Natural killer cell treated with Interleukin-12 subunit alpha and Interleukin-12 subunit beta and Interleukin-15 and Interleukin-18, amount 100 ng/mL, for 72 hours (primary cell): ENCODE measurements at places on chromosomes 5 and 9. TPM values are rescaled to one million over a fixed set of nuclear protein-coding genes. Genes with fewer than 3 reads are reported as not detected.

DNA sequence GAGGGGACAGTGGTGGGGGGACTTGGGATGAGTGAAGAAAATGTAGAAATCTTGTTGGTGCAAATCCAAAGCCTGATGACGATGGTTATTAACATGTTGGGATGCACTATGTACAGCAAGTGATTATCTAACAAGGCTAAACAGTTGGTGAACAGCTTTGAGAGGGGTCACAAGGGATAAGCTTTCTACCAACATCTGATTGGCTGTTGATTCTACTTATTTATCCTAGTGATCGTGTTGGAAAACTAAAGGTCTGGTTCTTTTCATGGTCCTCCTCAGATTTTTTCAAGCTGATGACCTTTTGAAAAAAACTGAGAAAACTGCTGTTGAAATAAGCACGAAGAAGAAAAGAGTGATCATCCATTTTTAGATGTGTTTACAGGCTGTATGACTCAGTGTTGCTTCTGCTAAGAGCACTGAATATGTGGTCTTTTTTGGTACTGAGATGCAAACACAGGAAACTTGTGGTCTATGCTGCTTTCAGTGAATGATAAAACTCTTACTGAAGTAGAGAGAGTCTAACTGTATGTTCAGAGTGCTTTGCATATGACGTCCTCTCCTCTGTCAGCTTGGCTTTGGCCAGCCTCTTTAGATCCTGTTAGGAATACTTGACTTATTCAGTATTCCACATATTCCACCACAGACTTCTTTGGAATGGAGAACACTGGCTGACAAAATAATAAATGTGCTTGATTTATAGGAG is 174.8 kb downstream of the SLF1 start:
- peak; percentile 68 for DNase-seq

DNA sequence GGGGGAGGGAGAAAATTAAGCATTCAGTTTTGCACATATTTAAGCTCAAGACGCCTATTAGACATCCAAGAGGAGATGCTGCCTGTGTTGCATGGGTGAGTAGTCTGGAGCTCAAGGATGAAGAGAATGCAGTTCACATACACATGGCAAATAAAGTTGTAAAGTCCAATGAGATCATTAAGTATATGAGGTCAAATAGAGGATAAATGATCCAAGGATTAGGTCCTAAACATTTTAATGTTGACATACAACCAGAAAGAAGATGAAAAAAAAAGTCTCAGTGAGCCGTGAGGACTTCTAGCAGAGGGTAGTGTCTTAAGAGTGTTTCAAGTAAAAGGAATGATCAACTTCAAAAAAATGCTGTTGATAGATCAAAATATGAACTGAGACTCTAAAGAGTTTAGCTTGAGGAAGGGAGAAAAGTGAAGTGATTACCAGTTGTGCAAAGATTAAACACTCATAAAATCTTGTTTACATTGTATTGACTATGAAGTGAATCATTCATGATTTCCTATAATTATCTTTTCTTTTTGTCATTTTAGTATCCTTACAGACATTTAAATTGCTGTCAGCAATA is 251.8 kb downstream of the ZNF608 start:
- DNase-seq, result no peak

DNA sequence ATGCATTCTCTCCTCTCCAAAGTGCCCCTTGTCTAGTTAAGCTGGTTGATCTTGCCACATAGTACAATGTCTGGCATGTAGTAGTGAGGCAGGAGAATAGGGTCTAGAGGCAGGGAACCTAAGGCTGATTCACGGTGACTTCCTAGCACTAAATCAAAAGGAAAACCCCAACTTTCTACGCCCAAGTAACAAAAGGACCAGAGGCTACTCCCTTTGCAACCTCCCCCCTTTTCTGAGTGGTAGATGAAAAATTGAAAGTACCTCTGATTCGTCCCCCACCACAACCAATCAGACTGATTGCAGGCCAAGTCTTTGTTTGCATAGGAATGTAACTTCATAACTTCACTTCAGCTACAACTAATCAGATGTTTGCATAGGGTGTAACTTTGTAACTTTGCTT is 278.8 kb downstream of the PSAT1 start:
- no peak for DNase-seq

Gene POU5F2
- 4.9 TPM for total RNA-seq

GRCh38 chr5:151155775-151156506 is 1.6 kb downstream of the ANXA6 start:
- peak; percentile 69 for DNase-seq

DNA sequence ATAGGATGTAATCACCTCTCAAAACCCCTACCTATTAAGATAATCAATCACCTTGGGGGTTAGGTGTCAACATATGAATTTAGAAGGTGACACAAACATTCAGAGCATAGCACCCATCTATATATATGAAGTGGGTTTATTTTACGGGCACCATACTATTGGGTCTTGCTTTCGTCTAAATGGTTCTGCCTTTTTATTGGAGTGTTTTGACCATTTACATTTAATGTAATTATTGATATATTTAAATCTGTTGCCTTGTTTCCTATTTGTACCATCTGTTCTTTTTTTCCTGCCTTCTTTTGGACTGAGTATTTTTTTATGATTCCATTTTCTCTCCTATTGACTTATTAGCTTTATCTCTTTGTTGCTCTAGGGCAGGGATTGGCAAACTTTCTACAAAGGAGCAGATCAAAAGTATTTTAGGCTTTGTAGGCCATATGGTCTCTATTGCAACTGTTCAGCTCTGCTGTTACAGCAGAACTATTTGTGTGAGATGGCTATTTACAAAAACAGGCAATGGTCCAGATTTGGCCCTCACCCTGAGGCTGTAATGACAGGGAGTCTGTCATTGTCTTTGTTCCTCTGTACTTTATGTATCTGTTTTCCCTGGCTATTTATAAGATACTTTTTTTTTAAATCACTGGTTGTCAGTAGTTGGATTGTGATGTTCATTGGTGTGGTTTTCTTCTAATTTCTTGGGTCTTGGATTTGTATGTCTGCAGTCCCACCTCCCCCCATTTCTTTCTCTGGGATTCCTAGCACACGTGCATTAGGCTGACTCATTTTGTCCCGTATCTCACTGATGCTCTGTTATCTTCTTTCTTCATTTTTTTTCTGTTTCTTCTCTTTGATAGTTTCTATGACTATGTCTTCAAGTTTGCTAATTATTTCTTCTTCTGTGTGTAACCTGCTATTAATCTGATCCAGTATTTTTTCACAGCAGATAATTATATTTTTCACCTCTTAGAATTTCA is 127.1 kb downstream of the DAB2IP start:
- no peak for DNase-seq

Gene FAT2
- total RNA-seq, result not detected

DNA sequence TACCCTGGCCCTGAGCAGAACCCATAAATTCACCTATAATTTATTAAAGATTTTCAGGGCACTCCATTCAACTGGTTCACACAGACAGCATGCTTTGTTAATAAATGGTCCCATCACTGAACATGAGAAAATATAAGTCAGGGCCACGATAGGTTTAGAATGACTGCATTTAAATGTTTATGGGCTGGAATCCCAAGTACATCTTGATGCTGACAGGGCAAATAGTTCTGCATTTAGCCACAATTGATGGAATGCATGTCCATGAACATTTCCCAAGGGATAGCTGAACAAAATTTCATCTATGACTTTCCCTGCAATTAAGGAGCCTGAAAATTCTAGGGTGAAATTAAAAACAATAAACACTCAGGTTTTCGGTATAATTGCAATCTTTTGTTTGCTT is 124.5 kb downstream of the CAAP1 start:
- no peak for DNase-seq

GRCh38 chr5:18216016-18216415 is 581.8 kb downstream of the TAF11L14 start:
- DNase-seq, result no peak

DNA sequence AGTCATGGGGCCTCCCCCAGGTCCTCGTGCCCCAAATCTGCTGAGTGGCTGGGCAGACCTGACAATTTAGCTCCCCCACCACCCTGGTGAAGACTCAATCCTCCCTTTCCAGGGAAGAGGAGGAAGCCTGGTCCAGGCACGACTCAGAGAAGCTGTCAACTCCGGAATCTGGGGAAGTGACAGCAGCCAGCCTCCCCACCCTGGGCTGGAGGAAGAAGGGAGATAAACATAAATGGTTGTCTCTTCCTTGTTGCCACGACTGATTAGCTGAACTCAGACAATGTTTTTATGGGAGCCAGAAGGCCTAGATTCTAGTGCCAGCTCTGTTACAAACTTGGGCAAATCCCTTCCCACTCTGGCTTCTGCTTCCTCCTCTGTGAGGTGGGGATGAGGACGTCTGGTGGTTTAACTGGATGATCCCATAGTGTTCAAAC is 15.4 kb downstream of the CCDC69 start:
- no peak for DNase-seq
